ENCODE measurements at places on chromosomes 3 and 15. TPM values are rescaled to one million over a fixed set of nuclear protein-coding genes. Genes with fewer than 3 reads are reported as not detected.

The TNFSF10 gene
- 34.8 TPM for total RNA-seq

GRCh38 chr3:14431917-14432834 is 29.8 kb downstream of the SLC6A6 start:
- peaks cover 86% of the 10 kb centered on the region for H3K4me1 ChIP-seq
- no peaks in the 10 kb centered on the region for H3K27me3 ChIP-seq
- peak; percentile 97 for DNase-seq
- peak overlapping the region; percentile 63 for H3K4me3 ChIP-seq
- H3K36me3 ChIP-seq: peaks cover 14% of the 10 kb centered on the region

DNA sequence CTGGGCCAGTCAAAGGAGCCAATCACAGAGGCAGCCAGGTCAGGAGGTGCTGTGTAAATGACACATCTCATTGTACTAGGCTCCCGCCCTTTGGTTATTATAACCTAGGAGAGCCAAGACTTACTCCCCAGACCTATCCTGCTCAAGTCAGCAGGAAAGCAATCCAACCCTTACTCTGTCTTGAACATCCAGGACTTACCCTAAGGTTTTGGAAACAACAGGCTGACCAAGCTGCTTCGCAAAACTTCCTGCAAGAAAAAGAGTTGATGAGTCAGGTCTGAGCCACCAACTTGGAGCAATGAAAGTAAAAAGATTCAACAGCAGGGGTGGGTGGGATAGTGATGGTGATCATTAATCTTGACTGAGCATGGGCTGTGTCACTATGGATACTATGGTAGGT is 144.4 kb downstream of the MYLK start:
- H3K36me3 ChIP-seq: no peaks in the 10 kb centered on the region
- no peak overlapping the region for H3K27ac ChIP-seq
- DNase-seq: no peak
- peaks cover 4% of the 10 kb centered on the region for H3K27me3 ChIP-seq
- H3K4me3 ChIP-seq: no peak overlapping the region

DNA sequence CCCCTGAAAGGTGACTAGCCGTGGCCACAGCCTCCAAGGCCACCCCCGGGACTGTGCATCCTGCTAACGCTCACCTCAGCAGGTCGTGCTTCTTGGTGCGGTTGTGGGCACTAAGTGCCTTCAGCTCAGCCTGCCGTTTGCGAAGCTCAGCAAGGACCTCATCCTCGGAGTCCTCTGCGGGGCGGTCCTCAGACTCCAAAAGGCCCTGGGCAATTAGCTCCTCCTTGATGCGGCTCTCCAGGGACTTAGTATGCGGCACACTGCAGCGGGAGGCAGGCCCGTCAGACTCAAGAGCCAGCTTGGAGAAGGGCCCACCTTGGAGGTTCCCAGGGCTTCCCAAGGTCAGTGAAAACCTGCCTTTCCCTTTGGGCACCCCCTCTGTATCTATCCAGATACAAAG is 8.3 kb downstream of the TADA3 start:
- DNase-seq: no peak
- H3K4me3 ChIP-seq: no peak overlapping the region
- no peak overlapping the region for H3K27ac ChIP-seq
- H3K4me1 ChIP-seq: peaks cover 59% of the 10 kb centered on the region
- no peaks in the 10 kb centered on the region for H3K27me3 ChIP-seq

GRCh38 chr15:85793641-85794597 is 806 bp downstream of the KLHL25 start:
- DNase-seq: peak; percentile 68
- H3K27ac ChIP-seq: peak overlapping the region; percentile 76
- H3K36me3 ChIP-seq: no peaks in the 10 kb centered on the region
- no peaks in the 10 kb centered on the region for H3K27me3 ChIP-seq
- H3K4me1 ChIP-seq: peaks cover 41% of the 10 kb centered on the region

DNA sequence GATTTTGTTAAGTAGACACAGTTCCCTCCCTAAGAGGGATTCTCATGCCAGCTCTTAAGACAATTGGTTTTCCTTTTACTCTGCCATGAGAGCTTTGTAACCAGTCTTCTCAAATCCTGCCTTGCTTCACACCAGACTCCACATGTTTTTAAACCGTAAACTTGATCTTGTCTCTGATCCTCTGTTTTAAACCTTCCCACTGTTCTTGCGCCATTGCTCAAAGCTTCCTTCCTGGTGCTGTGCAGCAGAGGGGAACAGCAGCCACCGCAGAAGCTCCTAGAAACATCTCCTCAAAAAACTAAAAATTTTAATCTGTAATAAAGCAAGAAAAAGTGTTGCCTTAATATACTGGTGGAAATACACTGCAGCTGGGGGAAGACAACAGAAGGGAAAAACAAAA is 154.5 kb upstream of the SATB1 start:
- peaks cover 14% of the 10 kb centered on the region for H3K4me1 ChIP-seq
- no peak for DNase-seq
- H3K27ac ChIP-seq: no peak overlapping the region
- no peak overlapping the region for H3K4me3 ChIP-seq
- H3K36me3 ChIP-seq: peaks cover 6% of the 10 kb centered on the region

DNA sequence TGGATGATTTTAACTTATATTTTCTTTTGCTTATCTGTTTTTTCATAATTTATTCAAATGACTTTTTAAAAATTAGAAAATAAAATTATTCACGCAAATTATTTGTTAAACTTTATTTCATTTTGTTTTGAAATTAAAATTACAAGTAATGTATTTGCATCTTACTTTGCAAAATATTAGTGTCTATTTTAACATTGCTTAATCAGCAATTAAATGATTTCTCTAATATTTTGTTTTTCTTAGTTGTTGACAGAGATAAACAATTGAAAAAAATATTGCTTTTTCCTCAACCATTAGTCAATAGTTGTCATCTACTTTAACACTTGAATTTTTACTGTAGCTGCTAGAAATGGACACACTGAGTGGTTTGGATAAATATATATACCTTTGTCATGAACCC is 32.8 kb upstream of the PYDC2 start:
- H3K4me1 ChIP-seq: no peaks in the 10 kb centered on the region
- no peak overlapping the region for H3K4me3 ChIP-seq
- no peaks in the 10 kb centered on the region for H3K36me3 ChIP-seq
- peaks cover 4% of the 10 kb centered on the region for H3K27me3 ChIP-seq

DNA sequence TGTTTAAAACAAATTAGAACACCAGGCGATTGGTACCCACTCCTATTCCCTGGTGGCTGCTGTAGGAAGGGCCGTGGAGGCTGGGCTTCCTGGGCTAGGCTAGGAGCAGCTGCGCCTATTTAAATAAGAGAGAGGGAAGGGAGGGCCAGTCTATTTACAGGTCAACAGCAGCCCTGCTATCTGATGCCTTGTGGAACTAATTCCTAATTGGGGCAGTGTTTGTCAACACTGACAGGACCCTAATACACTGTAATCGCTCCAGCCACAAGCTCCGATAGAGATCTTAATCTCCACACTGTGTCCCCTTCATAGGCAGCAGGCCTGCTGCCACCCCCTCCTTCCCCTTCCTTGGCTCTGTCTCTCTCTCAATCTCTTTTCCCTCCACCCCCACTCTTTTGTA is 116.9 kb upstream of the SOX14 start:
- no peak for DNase-seq
- no peaks in the 10 kb centered on the region for H3K4me1 ChIP-seq
- no peak overlapping the region for H3K27ac ChIP-seq
- H3K27me3 ChIP-seq: peaks cover 12% of the 10 kb centered on the region
- H3K36me3 ChIP-seq: no peaks in the 10 kb centered on the region
- no peak overlapping the region for H3K4me3 ChIP-seq
